ENCODE measurements at places on chromosomes 7 and 10.

DNA sequence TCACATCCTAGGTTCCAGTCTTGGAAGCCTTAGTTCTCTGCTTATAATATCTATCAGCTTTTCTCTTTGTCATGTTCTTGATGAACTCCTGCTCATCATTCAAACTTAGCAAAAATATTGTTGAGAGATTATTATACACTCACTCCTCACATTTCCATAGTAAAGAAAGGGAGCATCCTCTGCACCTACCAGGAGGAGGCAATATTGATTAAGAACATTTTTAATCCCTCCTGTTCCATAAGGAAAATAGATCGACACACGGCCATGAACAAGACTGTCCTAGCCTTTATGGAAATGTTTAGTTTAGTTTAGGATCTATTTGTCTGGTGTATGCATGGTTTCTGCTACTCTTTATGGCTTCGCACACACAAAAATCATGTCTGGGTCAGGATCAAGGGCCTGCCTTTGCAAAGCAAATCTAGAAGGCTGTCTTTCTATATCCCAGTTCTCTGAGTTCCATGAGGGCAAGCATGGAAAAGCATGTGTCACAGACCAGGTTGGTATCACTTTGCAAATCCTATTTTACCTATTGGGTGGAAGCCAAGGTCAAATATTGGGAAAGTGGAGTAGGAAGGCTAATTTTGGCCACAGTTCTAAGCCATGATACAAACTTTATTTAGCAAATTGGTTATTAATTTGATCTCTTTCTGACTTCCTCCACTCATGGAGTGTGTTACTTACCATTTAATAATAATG is 164.4 kb downstream of the MDFIC start:
- DNase-seq = no peak

GRCh38 chr7:123771256-123771655 is 22.5 kb upstream of the WASL start:
- DNase-seq = no peak

DNA sequence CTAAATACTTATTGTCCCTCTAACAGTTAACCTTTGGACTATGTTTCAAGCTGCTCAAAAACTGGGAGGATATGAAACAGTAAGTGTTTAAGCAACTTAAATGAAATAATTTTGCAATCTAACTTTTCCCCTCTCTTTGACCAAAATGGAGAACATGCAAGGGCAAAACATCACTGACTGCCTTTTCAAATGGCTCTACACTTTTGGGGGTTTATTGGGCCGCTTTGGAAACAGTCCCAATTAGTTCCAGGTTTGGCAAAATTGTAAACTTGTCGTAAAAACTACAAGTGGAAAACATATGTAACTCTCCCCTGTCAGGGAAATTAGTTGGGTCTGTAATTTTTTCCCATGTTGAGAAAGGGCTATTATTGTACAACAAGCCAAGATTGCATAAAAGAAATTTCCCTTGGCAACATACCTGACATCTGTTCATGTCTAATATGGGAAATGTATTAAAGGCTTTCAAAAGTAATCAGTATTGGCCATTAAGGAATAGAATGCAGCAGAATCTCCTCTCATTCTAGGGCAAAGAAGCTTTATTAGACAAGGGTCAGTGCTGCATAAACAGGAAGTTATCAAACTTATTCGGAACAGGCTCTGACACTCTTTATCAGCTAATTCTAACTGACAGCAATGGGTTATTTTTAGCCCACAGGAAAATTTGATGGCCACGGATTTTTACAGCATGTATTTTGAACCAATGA is 157.9 kb downstream of the ARID5B start:
- DNase-seq = no peak

DNA sequence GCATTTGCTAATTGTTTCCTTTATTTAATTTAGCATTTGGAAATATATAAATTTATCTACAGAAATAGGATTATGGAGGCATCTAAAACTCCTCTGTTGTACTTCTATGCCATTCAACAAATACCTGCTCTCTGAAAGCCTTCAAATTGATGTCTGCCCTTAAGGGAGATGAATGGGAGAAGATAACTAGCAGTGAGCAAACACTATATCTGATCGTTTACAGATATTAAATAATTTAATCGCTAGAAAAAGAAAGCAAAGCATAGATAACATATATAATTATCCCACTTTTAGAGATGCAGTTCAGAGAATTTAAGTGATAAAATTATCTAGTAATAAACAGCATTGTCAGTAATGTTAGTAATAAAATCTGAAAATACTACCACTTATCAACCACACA is 524.9 kb downstream of the NRG3 start:
- no peak for DNase-seq

GRCh38 chr10:129528376-129528978 is 61.4 kb downstream of the MGMT start:
- no peak for DNase-seq

DNA sequence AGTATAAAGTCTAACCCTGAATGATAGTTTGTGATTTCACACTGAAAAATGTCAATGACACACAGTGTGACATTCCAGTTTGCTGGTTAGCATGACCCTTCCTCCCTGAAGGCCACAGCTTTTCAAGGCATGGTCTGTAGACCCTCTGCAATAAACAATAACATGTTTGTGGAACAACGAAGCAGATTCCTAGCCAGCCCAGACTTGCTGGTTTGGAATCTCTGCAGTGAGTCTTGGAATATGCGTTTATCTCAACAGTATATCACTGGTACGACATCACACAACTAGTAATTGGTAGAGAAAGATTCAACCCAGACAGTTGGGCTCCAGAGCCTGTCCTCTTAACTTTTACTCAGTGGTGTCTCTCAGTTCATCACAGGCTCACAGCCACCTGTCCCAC is 23.7 kb upstream of the DUSP5 start:
- no peak for DNase-seq

- no peak for DNase-seq
Measured at GRCh38 chr7:85426487-85426960, 239.7 kb upstream of the SEMA3D start.

GRCh38 chr7:131498237-131498885 is 58.1 kb downstream of the PODXL start:
- DNase-seq = no peak

DNA sequence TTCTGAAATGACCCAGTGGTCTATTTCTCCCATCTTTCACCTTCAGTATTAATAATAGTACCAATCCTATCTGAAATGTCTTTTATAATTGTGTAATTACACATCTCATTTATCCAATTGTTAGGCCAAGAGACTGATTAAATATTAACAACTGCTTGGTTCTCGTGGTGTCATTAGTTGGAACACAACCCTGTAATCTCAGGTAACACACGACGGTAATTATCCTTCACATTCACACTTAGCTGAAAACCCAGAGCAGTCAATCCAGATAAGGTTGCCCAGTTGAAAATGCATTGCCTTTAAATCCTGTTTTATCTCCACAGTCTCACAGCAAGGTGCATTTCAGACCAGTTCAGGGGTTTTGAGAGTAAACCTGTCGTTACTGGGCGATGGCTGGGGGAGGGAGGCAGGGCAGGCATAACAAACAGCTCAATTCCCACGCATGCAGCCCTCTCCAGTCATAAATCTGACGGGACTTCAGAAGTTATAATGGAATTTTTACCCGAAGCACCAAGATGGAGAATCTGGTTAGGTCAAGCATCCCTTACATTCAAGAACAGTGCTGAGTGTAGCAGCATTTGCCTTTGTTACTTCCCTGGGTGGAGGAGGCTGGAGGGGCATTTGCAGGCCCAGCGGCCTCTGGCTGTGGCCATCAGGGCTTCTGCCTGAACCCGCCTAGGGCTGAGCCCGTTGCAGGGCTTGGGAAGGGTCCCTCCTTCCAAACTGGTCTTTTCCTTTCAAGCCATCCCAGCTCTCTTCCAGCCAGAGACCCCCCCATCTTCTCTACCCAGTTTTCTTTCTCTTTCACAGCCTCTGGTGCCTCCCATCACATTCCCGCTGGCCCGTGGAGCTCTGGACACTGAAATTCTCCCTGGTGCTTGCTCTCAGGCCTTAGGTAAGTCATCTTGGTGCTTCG is 201.0 kb upstream of the LYZL2 start:
- no peak for DNase-seq

GRCh38 chr10:86451604-86451960 is 70.0 kb downstream of the WAPL start:
- no peak for DNase-seq

- DNase-seq = no peak
Measured at GRCh38 chr7:116566666-116567065, 41.8 kb downstream of the CAV1 start.

GRCh38 chr10:61891906-61892585 is 9.5 kb upstream of the ARID5B start:
- no peak for DNase-seq

DNA sequence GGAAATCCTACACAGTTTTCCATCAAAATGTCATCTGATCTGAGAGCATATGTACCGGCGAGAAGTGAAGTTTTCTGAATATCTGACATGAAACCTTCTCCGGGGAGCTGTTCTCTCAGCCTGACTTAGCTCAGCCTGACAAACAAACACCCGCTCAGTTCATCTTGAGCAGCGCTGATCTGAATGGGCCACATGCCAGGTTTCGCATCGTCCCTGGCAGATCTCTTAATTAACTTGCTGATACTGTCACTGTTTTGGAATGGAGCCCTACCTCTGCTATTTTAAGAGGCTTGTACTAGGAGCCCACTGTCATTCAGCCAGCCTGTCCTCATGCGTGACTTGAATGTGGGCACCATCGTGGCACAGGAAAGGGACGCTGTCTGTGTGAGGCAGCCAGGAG is 109.2 kb downstream of the STRA8 start:
- DNase-seq = no peak

DNA sequence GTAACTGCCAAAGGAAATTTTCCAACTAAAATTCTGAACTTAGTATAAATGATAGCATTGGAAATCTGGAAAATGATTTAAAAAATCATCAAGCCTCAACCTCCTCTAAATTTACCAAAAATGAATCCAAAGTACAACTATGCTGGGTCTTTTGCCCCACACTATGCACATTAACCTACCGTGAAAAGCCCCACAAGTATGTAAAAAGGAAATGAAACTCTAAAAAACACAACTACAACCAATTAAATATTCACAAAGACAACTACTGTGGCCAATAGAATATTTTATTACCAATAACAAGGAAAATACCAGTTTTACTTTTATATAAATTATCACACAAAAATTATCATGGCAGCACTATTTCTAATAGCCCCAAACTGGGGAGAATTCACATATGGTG is 19.3 kb downstream of the EIF3A start:
- no peak for DNase-seq

DNA sequence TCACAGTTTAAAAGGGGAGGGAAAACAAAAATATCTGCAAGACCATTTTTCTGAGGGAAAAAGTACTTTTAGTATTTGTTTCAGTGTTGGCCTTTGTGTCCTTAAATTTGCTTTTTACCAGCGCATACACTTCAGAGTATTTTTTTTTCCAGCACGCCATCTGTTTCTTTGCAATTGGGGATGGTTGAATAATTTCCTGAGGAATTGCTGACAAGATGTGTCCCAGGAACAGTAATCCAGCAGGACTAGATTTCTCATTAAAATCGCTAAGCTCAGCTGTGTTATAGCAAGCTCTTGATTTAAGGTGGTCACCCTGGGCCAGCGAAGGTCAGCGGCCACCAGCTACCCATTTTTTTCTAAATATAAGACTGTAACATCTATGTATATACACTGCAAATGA is 156.9 kb upstream of the RHOBTB1 start:
- no peak for DNase-seq

GRCh38 chr10:31602541-31603234 is 283.7 kb downstream of the ZEB1 start:
- DNase-seq = no peak

DNA sequence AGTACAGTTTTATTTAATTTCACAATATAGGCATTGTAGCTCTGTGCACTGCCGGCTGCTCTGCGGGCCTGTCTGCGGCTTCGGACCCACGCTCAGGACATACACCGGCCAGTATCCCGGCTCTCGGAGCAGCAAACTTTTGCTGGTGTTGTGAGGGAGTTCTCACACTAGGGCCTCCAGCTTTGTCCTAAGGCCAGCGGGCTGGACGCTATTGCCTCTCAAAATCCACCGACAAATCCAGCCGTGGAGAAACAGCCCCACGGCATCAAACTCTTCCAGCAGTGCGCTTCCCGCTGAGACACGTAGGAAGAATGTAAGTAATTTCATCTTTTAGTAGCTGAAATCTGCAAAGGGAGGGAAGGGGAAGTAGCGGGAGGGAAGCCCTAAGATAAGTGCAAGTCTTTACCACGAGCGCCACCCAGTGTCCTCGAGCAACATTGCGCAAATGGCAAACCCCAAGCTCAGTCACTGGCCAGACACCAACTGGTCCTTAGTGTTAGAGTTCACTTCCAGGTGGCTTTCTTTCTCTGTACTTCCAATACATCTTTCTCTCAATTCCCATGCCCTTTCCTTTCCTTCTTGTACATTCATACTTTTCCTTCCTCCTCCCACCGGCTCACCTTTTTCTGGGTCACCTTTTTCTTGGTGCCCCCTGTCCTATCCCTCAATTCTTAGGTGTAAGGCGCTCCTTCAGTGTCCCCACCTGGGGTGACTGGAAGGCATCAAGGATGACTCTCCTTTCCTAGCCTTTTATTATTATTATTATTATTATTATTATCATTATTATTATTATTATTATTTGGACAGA is 3.0 kb upstream of the DLX5 start:
- DNase-seq = peak; percentile 69

DNA sequence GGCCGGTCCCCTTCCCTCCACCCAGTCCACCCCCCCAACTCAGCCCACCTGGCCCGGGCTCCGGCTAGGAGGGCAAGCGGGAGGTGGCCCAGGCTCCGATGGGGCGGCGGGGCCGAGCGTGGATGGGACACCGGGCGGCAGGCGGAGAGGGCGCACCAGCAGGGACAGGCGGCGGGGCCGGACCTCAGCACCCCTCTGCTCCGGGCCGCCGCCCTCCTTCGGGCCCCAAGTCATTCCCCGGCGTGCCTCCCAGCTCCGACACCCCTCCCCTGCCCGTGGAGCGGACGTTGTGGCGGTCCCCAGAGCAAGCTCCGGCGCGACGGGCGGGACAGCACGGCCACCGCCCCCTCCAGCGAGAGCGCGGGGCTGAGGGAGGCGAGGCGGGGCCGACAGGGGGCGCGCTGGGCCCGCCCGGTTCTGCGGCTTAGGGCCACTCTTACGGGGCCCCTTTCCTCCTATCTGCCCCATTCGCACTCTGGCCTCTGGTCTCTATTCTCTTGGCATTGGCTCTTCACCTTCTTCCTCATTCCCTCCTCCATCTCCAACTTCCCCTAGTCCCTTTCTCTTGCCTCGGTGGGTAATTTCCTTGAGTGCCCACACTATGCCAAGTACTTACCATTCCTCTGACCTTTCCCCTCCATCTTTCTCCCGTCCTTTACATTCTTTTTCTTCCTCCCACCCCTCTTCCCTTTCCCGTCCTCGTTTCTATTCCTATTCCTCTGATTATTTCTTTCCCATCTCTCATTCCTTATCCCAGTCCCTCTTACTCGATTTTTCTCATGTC is 701 bp upstream of the GBX1 start:
- peak; percentile 65 for DNase-seq

Data from Calu3 (cell line).